ENCODE measurements at places on chromosomes 16 and 17. TPM values are rescaled to one million over a fixed set of nuclear protein-coding genes. Genes with fewer than 3 reads are reported as not detected.

CCL2 gene
- total RNA-seq, result not detected

AANAT gene
- total RNA-seq, result not detected

- no peak for DNase-seq
Measured at GRCh38 chr17:55212880-55213279, 51.9 kb upstream of the HLF start.

RPH3AL gene
- 2.4 TPM for total RNA-seq

PRRT2 gene
- total RNA-seq, result 2.2 TPM

GRCh38 chr17:5629128-5629527 is 44.8 kb upstream of the NLRP1 start:
- DNase-seq, result no peak

CISD3 gene
- 5.7 TPM for total RNA-seq

- DNase-seq, result no peak
Measured at GRCh38 chr17:75116737-75117136, 7.0 kb downstream of the ARMC7 start.

DNA sequence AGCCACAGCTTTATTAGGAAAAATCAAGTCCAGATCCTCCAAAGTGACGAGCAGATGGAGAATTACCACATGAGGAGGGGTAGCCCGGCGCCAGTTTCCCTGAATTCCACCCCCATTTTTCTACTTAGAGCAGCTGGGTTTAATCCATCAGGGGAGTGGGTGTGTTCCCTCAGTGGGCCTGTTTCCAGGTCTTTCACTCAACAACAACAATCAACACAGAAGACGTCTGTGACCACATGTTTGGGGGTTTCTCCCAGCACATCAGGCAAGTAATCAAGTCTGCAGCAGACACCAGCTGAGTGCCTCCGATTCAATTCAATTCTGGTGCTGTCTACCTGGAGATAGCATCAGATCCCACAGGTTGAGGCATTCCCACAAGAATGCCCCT is 6.8 kb downstream of the SLC6A2 start:
- DNase-seq, result no peak

ADORA2B gene
- not detected for total RNA-seq

- DNase-seq, result no peak
Measured at GRCh38 chr17:55620023-55620422, 102.6 kb downstream of the TMEM100 start.

DNA sequence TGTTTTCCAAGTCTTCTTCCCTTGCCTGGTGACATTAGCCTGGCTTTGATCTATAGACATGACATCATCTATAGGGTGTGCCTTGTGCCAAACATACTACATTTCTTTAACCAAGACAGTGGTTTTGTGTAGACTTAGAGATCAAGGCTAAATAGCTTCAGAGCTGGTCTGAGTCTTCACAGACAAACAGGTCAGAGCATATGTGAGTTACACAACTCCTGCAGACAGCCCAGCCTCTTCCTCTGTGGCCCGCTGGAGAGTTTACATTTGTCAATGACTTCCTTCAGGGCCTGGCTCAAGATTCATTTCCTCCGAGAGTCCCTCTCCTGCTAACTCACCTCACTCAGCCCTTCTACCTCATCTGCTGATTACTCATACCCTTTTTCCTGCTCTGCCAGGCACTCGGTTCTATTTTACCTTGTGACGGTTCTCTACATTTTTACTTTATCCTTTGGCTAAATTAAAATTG is 73.1 kb upstream of the TANC2 start:
- peak; percentile 25 for DNase-seq

DNA sequence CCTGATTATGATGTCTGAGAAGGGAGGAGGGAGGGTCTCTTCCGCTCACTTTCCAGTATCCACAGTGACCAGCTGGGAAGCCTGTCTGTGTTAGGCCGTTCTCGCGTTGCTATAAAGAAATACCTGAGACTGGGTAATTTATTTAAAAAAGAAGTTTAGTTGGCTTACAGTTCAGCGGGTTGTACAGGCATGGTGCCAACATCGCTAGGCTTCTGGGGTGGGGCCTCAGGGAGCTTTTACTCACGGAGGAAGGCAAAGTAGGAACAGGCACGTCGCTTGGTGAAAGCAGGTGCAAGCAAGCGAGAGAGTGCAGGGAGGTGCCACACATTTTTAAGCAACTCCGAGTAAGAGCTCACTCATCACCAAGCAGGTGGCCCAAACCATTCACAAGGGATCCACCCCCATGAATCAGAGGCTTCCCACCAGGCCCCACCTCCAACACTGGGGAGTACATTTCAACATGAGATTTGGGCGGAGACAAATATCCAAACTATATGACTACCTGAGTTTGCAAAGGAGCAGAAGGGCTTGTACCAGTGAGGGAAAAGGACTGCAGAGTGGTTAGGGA is 137.5 kb downstream of the CCDC182 start:
- no peak for DNase-seq

MT4 gene
- total RNA-seq, result not detected

HOXB2 gene
- 4.9 TPM for total RNA-seq

- DNase-seq, result no peak
Measured at GRCh38 chr17:39156491-39156890, 5.1 kb upstream of the PLXDC1 start.

GRCh38 chr17:75774991-75775668 is 9.5 kb upstream of the UNK start:
- no peak for DNase-seq

DNA sequence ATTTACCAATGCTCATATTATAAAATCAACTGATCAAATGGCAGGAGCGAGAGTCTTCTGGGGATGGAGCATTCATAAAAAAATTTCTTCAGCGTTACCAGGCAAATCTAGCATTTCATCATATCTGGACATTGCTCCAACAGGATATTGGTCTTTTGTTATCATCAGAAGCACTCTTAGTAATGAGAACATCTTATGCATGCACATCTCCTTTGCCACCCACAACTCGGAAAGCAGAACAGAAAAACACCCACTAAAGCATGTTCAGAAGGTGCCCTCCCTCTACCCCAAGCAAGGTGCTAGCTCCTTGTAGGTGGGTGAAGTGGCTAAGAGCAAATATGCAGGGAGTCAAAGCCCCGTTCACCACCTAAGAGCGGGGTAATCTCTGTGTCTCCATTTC is 18.9 kb downstream of the ARHGAP17 start:
- no peak for DNase-seq

- peak; percentile 59 for DNase-seq
Measured at GRCh38 chr17:82350182-82351030, 8.6 kb upstream of the TEX19 start.

RHBDL3 gene
- 0.08 TPM for total RNA-seq

CUEDC1 gene
- 1.0 TPM for total RNA-seq

- DNase-seq, result no peak
Measured at GRCh38 chr17:48609033-48609432, 1.8 kb downstream of the HOXB7 start.

GRCh38 chr16:55643161-55643970 is 12.4 kb upstream of the SLC6A2 start:
- DNase-seq, result no peak

GRCh38 chr17:70137451-70138230 is 31.7 kb upstream of the KCNJ2 start:
- DNase-seq, result peak; percentile 8

GRCh38 chr16:66832661-66833305 is 2.0 kb upstream of the NAE1 start:
- no peak for DNase-seq

- DNase-seq, result no peak
Measured at GRCh38 chr16:4166821-4167220, 50.6 kb upstream of the ADCY9 start.

GRCh38 chr16:1036726-1037393 is 35.7 kb upstream of the SSTR5 start:
- DNase-seq, result no peak

CHP2 gene
- total RNA-seq, result not detected

KRTAP2-2 gene
- not detected for total RNA-seq

GRCh38 chr16:48367441-48368049 is 17.7 kb downstream of the SIAH1 start:
- DNase-seq, result no peak

SHBG gene
- total RNA-seq, result not detected

DNA sequence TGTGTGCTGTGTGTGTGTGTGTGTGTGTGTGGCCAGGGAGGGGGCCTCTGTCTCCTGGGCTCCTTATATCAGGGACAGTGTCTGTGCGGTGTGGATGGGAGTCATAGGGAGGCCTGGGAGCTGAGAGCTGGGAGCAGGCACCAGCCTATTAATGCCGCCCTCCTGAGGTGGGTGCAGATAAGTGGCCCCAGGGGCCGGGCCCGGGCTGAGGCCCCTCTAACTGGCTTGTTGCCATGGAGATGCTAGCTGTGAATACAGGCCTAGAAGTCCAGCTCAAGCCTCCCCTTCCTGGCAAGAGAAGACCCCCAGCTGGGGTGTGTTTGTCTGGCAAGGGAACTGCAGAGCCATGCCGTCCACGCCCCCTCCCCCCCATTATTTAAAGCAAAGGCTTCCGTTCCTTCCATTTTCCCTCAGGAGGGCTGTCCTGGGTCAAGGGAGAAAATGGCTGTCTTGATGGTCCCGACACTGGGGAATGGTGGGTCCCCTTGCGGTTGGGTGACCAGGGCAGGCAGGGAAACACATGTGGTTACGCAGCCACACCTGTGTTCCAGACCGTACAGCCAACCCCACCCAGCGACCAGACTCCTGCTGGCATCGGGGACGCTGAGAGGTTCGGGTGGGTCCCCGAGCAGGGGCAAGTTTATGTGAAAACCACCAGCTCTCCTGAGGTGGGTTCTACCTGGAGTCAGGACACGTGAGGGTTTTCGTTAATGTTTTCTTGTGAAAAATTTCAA is 141.1 kb downstream of the MRM1 start:
- DNase-seq, result no peak

DNA sequence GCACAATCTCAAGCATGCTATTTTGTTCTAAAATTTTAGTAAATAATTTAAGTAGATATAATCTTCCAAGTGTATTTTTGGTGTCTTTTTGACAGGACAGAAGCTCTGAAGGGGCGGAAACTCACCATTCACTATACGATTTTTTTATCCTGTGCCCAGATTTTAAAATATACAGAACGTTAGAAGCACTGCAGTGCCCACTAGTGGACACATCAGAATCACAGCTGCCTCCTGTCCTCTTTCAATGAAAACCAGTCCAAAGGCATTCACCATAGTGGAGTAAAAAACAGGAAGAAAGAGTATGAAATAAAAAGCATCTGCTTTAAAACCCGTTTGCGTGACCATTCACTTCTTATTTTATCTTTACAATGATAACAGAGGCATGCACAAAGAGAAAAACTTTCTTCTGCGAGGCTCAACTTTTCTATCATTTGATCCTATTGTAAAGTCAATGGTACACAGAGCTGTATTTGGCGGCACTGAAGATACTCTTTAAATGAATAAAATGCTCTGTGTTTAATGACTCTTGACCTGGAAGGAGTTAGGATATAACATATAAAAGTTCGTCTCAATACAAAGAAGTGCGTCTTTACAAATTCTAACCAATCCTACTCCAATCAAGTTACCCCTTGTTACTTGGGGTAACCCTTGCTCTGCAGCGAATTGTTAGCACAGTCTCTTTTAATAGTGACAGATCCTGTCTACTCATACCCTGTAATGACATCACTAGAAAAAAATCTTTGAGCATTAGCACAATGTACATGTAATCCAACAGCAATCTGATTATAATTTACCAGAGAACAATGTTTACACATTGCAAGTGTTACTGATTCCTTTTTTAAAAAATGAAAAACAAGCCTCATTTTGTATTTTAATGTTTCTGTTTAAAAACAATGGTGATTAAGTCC is 339.8 kb upstream of the PSMD7 start:
- peak; percentile 21 for DNase-seq

DNA sequence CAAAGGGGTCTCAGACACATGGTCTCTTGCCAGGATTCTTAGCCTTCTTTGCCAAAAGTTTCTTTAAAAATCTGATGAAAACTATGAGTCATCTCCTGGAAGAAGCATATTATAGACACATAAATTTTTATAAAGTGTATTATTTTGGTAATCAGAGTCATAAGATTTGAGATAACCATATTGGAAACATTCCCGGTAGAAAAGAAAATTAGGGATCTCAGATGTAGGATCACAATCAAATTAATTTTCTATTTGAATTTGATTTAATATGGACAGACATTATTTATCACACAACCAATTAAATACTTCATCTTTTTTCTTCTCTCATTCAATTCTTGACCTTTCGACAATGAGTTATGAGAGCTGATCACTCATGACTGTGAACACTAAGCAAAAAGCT is 347.7 kb upstream of the CDH8 start:
- DNase-seq, result no peak

DNA sequence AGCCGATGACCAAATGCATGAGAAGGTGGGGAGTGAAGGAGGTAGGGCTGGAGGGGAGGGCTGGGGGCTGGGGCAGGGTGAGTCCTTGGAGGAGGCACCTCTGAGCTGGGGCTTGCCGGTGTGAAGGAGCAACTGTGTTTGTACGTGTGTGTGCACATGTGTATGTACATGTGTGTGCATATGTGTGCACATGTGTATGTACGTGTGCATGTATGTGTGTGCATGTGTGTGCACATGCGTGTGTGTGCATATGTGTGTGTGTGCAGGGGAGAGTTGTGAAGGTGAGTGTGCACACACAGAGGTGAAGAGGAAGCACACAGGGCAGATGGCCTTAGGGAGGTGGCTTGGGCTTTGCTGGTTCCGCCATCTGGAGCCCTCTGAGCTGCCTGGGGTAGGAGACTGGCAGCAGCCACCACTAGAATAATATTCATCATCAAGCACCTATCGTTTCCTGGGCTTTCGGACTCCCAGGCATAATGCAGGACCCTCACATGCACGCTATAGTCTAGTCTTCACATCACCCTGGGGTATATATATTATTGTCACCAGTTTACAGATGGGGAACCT is 120.9 kb upstream of the CDC42EP4 start:
- no peak for DNase-seq

- DNase-seq, result no peak
Measured at GRCh38 chr17:55961386-55961785, 191.9 kb upstream of the ANKFN1 start.

Measured in CD4-positive, alpha-beta T cell (primary cell).